Psoas muscle (tissue), 8 donors: ENCODE measurements at places on chromosomes 7 and 10.

- DNase-seq: no peak
These were observed 36.9 kb upstream of the DOCK1 start for GRCh38 chr10:126868371-126868770.

DNA sequence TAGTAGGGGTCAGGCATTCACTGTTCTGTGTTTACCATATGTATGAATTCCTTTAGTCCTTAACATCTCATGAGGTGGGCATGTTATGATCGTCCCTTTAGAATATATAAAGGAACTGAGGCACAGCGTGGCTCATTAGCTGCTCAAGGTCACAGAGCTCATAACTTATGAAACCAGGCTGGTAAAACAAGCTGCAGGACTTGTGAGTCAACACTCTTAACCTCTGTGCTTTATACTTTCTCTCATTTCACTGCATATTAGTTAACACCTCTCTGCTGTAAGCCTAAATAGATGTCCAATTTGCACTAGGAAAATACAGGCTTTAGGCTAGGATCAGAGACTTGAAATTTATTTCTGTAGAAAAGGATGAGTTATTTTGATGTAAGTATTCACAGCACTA is 180.3 kb upstream of the HDAC9 start:
- DNase-seq: no peak

DNA sequence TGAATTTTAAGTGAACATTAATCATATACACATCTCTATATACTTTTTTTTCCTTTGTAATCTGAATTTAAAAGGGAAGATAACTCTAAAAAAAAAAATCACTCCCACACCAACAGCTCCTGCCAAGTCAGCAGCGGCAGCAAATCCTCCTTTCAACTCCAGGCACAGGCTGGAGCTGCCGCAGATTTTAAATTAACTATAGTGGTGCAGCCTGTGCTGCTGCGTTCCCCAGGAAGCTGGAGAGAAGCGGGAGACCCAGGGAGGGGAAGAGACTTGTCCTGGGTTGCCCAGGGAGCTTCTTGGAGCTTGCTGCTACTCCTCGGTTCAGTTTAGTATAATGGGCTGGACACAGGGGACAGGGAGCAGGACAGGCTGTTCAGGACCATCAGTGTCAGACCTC is 32.6 kb upstream of the HSPB1 start:
- DNase-seq: no peak

DNA sequence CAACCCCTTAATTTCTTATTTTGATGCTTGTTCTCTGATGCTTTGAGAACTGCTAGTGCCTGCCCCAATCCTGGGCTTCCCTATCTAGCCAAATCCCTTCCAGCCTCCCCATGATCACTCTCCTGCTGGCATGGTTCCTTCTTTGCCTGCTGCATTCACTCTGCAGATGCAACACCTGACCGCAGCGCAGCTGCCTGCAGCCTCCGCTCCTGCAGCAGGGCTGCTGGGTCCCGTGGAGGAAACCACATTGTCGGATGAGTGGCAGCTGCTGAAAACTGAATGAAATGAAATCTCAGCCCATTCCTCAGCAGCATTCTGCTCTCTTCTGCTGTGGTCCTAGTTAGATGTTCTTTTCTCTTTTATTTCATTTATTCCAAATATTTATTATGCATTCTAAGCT is 320.3 kb downstream of the CCDC3 start:
- no peak for DNase-seq

- no peak for DNase-seq
These were observed 50.9 kb downstream of the ICA1 start for GRCh38 chr7:8210845-8211724.

- no peak for DNase-seq
These were observed 35.3 kb upstream of the HIBADH start for GRCh38 chr7:27697861-27698430.

DNA sequence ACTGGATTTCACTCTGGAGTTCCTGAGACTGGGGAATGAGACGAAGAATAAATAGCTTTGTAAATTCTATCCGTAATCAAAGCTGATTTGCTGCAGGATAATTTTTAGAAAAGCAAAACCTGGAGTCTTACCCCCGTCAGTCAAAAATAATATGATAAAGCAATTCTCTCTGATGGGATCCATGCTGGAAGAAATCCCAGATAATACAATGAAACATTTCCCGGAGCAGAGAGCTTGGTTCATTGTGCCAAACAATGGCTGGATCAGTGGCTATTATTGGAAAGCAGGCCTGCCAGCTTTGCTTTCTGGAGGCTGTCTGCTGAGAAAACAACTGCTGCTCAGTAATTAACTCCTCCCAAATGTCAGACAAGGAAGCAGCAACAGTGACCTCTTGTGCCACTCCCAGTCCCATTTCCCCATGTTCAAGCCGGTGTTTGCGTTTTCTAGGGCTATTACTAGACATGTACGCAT is 609.4 kb upstream of the PCDH15 start:
- DNase-seq: peak; percentile 49

- DNase-seq: no peak
These were observed 50.5 kb upstream of the HBP1 start for GRCh38 chr7:107118109-107118900.

- DNase-seq: no peak
These were observed 107.8 kb downstream of the CYP26A1 start for GRCh38 chr10:93181271-93182048.

DNA sequence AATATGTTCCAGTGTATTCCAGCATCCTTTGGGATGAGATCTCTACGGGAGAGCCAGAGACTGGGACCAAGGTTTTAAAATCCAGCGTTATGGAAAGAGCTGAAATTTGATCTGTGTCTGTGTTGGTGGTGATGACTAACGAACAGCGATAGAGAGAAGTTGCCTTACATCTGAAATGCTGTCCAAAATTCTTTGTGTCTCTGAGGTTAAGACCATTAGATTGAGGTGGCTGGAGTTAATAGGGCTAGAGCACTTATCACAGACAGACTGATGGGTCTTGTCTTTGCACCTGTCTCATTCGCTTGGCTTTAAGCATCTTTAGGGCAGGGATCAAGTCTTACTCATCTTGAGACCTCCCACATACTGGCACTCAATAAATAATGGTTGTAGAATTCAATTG is 41.0 kb upstream of the RAPGEF5 start:
- no peak for DNase-seq

DNA sequence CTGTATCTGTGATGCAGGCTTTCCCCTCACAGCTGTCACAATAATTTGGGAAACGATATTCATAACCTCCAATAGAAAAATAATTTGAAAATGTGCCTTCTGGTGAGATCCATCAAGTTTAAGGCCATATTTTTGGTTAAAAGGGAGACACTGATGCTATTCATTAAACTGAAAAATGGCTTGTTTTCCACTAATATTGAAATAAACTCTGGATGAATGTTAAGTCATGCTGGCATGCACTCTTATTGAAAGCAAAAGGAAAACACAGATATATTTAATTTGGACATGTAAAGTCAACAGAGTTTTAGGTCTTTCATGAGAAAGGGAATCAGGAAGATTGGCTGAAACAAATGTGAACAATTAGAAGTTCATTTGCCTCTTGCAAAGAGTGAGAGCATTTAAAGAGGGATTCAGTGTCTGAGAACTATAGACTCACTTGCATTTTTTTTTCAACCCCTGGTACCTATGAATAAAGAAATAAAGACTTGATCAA is 879.2 kb downstream of the LRMDA start:
- DNase-seq: no peak

GRCh38 chr7:67406976-67407375 is 410.3 kb downstream of the TYW1 start:
- DNase-seq: no peak

GRCh38 chr7:104992306-104992705 is 21.7 kb upstream of the KMT2E start:
- no peak for DNase-seq

GRCh38 chr7:106418526-106418925 is 133.7 kb upstream of the NAMPT start:
- DNase-seq: no peak

DNA sequence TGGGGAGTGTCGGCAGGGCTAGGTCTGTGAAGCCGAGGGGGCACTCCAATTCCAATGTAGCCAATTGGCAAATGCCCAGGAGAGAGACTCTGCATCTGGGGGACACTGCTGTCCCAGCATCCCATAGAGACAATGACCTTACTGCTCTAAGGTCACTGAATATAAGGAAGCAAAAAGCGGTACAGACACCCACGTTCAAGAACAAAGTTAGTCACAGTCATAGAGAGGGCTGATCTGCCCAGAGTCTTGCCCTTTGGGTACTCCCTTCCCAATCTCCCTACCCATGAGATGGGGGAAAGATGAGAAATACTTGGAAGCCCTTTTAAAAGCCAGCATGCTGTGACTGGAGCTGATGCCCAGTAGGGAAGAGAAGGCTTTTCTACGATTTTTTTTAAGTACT is 76.3 kb upstream of the GSDME start:
- no peak for DNase-seq

GRCh38 chr7:5332579-5332978 is 49.8 kb downstream of the SLC29A4 start:
- DNase-seq: no peak

DNA sequence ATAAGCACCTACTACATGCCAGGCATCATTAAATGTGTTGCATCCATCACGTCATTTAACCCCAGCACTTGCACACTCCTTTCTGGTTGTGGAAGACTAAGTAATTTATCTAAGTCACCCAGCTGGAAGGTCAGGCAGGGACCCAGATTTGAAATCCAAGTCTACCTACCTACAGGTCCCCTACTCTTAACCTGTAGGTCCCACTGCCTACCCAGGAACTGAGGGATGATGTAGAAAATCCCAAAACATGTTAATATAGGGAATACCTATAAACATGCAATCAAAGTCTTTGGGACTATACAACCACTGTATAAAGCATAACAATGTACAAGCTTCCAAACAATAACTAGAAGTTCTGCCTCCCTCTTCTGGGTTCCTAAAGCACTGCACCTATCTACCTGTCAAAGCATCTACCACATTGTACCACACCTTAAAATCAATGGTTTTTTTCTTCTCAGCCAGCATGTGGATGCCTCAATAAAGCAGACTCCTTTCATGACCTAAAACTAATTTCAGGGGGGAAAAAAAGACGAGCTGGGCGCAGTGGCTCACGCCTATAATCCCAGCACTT is 5.6 kb downstream of the IL6 start:
- DNase-seq: no peak

DNA sequence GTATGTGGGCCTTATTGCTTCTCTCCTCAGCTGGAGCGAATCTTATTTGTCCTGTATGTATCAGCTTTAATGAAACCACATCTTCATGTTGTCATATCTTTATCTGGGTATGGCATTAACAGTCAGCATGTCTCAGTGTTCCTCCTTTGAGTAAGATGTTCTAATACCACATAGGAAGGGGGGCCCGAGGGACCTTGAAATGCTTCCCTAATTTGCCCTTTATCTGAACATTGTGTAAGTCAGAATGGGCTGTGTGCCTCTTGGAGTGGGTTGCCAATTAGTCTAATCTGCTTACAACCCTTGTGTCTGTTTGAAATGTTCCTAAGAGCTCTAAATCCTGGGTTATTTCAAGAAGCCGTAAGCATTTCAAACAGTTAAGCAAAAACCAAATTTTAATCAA is 623.8 kb downstream of the SUGCT start:
- DNase-seq: no peak

- DNase-seq: no peak
These were observed 105.6 kb downstream of the CDK6 start for GRCh38 chr7:92730808-92731207.

DNA sequence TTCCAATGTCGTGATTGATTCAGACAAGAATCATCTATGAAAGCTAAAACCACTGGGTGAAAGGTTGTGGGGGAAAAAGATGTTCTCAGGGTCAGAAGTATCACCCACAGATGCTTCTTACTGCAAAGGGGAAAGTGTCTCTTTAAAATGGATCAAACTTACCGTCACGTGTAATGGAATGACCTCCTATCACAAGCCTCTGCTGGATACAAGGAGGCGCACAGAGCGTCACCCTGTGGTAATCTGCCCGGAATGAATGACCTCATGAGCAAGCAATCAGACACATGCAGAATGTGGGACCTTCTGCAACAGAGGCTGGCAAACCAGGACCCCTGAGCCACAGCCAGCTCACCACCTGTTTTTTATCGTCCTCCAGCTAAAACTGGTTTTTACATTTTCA is 33.0 kb downstream of the WIPF3 start:
- peak; percentile 75 for DNase-seq

DNA sequence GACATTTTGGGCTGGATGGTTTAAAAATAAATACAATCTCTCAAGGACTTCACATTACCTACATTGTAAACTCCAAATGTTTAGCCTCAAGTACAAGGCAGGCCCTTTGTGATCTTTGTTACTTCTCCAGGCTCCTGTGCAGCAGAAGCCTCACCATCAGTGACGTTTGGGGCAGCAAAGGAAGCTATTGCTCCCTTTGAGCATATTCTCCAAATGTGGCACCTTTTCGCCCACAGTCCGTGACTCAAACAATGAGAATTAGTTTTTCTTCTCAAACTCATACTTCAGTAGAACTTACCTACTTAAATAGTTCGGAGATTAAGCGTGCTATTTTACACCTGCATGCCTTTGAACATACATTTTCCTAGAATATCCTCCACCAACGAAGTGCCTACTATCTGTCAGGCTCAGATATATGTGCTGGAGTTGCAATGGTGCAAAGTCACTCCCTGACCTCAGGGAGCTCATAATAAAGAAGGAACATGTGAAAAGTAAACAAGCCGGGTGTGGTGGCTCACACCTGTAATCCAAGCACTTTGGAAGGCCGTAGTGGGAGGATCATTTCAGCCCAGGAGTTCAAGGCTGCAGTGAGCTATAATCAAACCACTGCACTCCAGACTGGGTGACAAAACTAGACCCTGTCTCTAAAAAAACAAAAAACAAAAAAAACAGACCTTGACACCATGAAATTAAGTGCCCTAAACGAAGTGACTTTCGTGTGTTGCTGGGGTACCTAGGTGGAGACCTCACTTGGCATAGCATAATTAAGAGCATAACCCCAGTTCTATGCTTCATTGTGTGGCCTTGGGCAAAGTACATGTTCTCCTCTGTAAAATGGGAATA is 1.2 kb upstream of the ABCF2 start:
- no peak for DNase-seq

GRCh38 chr7:151462306-151462779 is 22.4 kb upstream of the CRYGN start:
- no peak for DNase-seq

DNA sequence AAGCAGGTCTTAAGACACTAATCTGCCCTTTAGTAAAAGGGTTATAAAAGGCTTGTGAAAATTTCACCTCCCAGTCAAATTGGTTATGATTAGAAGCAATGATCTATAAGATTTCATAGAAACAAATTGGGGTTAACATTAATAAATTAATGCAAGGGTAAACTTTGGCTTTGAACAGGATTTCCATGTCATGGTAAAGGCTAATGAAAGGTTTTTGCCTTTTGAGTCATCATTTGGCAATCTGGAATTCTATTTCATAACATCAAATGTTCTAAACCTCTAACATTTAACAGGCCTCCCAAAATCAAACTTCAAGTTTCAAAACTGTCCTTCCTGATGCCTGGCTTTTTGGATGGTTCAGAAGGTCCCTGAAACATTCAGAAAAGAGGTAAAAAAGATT is 62.4 kb downstream of the COA1 start:
- no peak for DNase-seq

DNA sequence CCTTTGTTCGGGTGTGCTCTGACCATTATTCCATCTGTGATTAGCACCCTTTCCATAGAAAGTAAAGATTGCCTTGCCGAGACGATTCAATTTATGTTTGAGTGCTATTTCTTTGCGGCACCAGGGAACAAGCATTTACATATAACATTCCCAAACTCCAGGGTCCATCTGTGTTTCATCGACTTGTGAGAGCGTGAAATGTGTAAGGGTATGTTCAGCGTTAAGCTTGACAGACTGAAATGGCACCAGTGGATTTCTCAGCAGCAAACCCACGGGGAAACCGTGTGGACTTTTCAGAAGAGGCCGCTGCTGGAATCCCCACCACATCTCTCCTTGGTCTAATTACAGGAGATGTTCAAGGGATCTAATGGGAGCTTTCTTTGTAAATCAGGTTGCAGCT is 270.5 kb downstream of the TCERG1L start:
- DNase-seq: no peak
